ENCODE measurements at places on chromosomes 2 and 18.

- no peak for DNase-seq
Measured at GRCh38 chr18:58566556-58567292, 62.2 kb downstream of the ALPK2 start.

- DNase-seq, result no peak
Measured at GRCh38 chr2:88828397-88829137, 137.1 kb downstream of the RPIA start.

GRCh38 chr2:226881287-226881686, 45.4 kb downstream of the RHBDD1 start:
- no peak for DNase-seq

DNA sequence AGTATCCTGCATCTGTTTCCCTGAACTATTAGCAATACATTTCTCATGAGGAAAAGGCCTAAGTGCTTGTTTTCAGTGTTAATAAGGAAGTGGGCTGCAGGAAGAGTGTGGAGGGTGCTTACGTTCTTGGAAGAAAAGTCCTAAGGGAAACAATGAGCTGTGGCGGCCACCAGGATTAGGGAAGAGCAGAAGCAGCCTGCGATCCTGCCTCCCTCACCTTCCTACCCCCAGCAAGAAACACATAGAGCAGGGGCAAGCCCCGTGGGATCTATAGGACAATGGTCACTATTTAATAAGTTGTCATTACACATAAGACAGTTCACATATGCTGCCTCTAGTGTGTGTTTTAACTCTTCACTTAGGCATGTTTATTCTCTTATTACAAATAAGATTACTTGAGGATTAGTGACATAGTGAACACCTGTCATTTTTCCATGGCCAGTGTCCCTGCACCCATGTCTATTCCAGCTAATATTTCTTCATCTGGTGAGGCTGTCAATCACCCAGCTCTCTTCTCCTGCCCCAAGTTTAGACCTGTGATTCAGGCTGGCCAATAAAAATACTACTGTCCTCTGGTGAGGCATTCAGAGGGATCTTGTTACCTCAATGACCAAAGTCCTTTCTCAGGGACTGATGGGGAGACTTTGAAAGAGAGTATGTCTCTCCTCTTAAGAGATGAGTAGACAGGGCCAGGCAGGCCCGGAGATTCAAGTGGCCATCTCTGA, 510.9 kb upstream of the CELF4 start:
- DNase-seq, result no peak

DNA sequence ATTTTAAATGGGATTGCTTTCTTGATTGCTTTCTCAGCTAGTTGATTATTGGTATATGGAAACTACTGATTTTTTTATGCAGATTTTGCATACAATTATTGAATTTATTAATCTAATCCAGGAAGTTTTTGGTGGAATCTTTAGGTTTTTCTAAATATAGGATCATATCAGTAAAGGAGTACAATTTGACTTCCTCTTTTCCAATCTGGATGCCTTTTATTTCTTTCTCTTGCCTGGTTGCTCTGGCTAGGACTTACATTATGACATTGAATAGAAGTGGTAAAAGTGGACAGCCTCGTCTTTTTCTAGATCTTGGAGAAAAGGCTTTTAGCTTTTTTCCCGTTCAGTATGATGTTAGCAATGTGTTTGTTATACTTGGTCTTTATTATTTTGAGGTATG, 51.3 kb downstream of the OTX1 start:
- no peak for DNase-seq

GRCh38 chr2:56025469-56026193, 102.0 kb upstream of the EFEMP1 start:
- DNase-seq, result no peak

DNA sequence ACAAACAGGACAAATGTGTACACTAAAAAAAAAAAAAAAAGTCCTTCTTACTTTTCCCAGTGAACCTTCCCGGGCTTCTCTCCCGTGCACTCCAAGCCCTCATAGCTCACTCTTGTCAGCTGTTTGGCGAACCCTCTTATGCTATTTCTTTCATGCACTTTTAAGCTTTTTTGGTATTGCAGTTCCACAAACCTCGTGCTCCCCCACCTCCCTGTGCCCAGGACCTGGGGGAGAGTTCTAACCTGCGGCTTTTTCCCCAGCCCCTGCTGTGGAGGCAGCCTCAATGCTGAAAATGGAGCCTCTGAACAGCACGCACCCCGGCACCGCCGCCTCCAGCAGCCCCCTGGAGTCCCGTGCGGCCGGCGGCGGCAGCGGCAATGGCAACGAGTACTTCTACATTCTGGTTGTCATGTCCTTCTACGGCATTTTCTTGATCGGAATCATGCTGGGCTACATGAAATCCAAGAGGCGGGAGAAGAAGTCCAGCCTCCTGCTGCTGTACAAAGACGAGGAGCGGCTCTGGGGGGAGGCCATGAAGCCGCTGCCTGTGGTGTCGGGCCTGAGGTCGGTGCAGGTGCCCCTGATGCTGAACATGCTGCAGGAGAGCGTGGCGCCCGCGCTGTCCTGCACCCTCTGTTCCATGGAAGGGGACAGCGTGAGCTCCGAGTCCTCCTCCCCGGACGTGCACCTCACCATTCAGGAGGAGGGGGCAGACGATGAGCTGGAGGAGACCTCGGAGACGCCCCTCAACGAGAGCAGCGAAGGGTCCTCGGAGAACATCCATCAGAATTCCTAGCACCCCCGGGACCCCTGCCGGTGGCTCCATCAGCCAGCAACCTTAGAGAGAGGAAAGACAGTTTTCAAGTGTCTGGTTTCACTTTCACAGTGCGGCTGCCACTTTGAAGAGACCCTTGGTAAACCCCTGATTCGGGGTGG, 826 bp downstream of the KCNE4 start:
- DNase-seq, result no peak

DNA sequence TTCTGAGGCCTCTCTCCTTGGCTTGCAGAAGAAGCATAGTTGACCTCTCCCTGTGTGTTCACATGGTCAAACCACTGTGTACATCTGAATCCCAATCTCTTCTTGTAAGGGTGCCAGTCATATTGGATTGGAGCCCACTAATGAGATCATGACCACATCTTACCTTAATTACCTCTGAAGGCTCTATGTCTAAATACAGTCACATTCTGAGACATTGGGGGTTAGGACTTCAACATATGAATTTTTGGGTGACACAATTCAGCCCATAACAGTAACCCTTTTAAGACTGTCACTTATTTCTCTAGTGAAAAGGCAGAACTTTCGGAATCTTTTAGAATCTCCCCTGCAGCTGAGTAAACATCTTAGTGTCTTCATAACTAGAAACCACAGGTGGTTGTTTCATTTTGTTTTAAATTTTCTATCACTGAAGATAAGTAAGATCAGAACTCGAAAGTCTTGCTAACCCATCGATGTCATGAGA, 33.3 kb downstream of the BMP10 start:
- DNase-seq, result no peak

GRCh38 chr18:50582500-50582899, 22.6 kb downstream of the MAPK4 start:
- DNase-seq, result no peak

GRCh38 chr2:23616630-23617029, 231.7 kb downstream of the KLHL29 start:
- DNase-seq, result no peak

DNA sequence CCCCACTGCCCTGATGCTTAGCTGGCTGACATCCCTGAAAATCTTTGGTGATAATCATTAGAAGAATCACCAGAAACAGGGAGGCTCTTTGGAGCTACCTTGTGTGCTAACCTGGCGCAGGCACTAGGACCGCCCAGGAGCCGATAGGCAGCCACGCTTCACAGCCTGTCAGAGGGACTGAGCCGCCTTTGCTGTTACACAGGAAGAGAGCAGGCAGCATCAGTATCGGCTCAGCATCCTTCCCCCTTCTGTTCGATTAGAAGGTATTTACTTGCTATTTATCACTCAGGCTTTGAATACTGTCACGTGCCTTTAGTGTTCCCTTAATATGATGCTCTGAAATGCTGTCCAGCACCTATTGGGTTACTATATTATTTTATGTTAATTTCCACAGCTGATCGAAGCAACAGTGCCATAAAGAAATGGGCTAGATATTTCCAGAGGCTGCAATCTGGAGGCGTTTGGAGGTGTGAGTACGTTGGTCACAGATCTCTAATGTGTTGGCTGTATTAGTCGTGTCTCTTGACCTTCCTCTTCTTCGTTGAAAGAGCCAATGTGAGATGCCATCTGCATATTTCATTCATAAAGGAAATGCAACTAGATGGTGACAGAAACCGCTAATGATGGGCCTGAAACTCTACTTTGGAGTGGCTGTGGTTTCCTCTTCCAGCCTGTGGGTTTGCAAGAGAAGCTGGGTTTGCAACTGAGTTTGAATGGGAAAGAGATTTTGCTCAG, 110.4 kb upstream of the RAB27B start:
- peak; percentile 29 for DNase-seq

DNA sequence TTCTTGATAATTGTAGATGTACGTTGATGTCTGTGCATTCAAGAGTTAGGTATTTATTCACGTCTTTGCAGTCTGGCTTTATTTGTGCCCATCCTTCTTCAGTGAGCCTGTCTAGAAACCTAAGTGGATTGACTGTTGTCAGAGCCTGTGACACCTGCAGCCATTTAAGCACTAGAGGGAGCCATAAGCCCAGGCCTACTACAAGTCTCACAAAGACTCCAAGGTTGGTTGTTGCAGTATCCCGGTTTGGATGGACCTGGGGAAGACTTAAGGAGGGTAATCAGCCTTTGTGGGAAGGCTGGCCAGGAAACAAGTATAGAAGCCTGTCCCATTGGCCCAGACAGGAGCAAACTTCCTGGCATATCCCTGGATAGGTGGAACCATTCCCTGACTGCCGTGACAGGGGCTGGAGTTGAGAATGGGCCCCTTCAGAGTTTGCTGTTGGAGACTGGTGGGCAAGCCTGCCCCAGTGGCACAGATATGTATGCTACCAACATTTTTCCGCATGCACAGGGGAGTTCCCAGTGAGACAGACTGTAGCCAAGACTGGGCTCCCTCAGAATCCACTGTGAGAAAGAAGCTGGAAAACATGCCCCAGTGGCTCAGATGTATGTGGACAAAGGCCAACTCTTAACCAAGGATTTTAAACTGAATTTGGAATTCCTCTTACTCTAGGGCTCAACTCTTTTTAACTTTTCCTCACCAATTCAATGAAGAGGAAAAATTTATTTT, 9.3 kb upstream of the LRRC30 start:
- peak; percentile 5 for DNase-seq

DNA sequence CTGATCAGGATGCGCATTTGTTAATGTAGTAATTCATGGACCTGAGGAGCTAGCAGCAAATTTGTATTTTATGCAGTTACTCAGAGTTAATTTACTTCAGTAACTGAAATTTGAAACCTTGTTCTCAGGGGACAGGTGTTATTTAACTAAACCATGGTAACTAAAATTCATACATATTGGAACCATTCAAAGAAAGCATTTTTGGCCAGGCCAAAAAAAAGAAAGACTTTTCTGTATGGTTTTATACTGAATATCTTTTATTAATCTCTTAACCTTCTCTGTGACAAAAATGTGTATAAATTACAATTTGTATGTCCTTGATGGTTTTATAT, 4.4 kb upstream of the KLHL23 start:
- no peak for DNase-seq

DNA sequence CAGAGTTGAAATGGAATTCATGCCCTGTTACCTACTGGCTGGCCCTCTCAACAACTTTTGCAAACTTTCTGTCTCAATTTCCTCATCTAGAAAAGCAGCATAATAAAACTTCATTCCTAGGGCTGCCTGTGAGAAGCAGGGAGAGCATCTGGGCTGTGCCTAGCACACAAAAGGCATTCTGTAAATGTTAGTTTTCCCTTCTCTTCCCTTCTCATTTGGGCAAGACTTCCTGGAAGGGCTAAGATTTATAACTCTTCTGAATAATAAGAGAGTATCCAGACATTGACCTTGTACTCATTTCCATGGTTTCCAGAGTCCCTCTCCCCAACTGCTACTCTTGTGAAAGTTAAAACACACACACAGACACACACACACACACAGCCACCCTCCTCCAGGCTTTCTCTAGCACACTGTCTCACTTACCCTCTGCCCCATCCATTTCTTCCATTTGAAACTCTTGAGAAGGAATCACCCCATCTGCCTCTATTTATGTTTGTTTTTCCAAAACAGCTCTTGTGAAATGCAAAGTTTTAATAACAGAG, 302.1 kb downstream of the SMAD2 start:
- no peak for DNase-seq

DNA sequence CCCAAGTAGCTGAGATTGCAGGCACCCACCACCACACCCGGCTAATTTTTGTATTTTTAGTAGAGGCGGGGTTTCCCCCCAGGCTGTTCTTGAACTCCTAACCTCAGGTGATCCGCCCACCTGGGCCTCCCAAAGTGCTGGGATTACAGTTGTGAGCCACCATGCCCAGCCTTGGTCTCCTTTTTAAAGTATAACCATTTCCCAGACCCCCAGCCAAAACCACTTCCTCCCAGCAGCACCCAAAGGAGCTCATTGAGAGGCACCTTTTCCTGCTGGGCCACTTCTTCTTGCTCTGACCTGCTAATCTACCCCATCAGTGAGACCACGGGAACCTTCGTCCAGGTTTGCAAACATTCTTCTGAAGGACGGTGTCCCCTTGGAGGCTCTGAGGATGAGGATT, 69.9 kb downstream of the INPP5D start:
- DNase-seq, result no peak

DNA sequence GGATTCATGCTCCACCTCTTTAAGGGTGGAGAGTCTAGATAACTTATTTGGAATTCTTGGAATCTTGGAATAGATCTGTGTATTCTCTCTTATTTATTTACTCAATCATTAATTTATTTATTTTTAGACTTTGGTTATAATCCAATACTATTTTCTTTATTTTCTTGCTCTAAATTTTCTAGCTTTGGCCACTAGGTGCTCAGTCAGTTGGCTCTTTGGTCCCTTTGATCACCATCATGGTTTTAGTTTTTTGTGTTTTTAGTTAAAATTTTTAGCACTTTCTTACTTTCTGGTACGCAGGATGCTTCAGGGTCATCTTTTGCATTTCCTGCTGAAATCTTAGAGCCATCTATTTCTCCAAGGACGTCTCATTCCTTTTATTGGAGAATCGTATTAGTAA, 5.2 kb upstream of the PLEK start:
- no peak for DNase-seq

DNA sequence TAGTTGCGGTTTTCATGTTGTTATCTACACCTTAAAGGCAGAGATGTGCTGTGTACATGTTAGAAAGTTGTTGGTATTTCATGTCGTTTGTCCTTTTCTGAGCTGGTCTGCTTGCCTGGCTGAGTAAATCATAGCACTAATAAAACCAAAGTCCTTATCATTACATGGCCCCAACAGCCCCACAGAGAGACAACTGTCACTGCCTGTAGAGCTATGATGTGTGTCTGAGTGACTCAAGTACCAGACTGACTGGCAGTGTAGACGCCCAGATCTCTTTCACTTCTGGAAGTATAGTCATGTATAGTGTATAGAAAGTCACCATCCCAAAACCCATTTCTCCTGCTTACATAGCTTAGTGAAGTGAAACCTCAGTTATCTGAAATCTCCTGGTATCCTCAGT, 4.3 kb downstream of the SOCS6 start:
- DNase-seq, result no peak

GRCh38 chr18:54710074-54710899, 118.0 kb upstream of the RAB27B start:
- DNase-seq, result no peak

- peak; percentile 62 for DNase-seq
Measured at GRCh38 chr18:12307701-12308385, at the start of gene TUBB6. TUBB6 (plus strand) TSS chr18:12308241; CDS start chr18:12308293, 52 bp downstream.
